ENCODE measurements at places on chromosomes 7 and 10. TPM values are rescaled to one million over a fixed set of nuclear protein-coding genes. Genes with fewer than 3 reads are reported as not detected.

The OR2A5 gene
- polyA plus RNA-seq: not detected

The BAIAP2L1 gene
- 20.0 TPM for polyA plus RNA-seq

The APBB1IP gene
- polyA plus RNA-seq: 0.75 TPM

The TTYH3 gene
- polyA plus RNA-seq: 3.8 TPM

The TEX47 gene
- polyA plus RNA-seq: not detected
